GM19239 (cell line): ENCODE measurements at places on chromosomes 12 and 14.

DNA sequence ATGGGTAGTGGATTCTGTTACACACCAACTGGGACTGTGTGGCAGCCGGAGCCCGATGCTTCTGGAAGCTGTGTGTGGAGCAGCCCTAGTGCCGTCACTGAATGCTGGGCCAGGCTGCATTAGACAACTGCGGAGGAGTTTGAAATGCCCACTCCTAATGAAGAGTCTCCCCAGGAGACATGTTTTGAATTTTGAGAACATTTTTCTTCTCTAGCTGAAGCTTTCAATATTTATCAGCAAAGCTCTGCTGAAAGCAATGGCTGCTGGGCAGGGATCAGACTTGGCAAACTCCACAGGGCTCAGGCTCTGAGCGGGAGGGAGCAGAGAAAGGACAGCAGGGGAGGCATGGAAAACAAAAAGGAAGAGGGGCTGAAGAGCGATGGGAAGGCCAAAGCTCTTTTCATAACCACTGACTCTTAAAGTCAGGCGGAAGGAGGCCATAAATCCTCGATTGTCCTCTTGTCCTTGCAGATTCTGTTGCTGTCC lies 189.1 kb downstream of the MON2 start:
- no peak for DNase-seq

DNA sequence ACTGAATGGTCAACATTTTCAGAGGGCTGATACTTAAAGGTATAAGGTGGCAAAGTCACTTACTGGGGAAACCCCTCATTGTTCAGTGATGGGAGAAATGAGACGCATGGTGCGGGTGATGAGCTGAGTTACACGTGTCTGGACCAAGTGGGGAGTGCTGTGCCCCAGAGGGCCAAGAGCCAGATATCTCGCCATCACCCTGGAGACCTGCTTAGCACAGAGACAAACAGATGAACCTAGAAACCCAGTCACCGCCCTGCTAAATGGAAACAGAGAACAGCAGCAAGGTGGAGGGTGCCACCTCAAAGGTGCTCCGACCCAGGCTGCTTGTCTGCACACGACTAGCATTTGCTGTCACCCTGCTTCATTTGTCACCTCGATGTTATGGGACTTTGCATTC lies 92.4 kb downstream of the RBM19 start:
- no peak for DNase-seq

DNA sequence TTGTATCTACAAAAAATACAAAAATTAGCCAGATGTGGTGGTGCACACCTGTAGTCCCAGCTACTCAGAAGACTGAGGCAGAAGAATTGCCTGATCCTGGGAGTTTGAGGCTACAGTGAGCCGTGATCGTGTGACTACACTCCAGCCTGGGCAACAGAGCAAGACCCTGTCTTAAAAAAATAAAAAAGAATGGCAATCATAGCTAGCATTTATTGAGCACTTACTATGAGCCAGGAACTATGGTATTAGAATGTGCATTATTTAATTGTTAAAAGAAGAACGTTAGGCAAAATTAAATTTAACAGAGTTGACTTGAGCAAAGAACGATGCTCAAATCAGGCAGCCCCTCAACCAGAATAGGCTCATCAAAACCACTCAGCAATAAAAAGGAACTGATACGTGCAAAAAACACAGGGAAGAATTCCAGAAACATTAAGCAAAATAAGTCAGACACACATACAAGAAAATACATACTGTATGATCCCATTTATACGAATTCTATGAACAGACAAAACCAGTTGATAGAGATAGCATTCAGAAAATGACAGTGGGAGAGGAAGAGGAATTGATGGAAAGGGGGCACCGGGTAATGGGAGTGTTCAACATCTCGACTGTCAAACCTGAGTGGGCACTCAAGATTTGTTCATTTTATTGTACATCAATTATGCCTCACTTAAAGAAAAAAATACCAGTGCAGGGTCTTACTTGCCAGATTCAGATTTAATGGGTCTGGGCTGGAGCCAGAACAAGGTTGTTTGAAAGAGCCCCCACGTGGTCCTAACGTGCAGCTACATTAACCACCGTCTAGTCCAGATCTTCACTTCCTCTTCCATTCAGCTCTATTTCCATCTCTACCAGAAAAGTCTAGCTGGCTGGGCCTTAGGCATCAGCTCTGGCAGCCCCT lies 8.0 kb downstream of the SCNN1A start:
- peak; percentile 80 for DNase-seq

- no peak for DNase-seq
These were observed 4.8 kb downstream of the MYH7 start for GRCh38 chr14:23430723-23431085.
